Ovary (tissue), 10 donors: ENCODE measurements at places on chromosomes 5 and 9.

- DNase-seq = no peak
These were observed 81.6 kb downstream of the KCNIP1 start for GRCh38 chr5:170585273-170585948.

DNA sequence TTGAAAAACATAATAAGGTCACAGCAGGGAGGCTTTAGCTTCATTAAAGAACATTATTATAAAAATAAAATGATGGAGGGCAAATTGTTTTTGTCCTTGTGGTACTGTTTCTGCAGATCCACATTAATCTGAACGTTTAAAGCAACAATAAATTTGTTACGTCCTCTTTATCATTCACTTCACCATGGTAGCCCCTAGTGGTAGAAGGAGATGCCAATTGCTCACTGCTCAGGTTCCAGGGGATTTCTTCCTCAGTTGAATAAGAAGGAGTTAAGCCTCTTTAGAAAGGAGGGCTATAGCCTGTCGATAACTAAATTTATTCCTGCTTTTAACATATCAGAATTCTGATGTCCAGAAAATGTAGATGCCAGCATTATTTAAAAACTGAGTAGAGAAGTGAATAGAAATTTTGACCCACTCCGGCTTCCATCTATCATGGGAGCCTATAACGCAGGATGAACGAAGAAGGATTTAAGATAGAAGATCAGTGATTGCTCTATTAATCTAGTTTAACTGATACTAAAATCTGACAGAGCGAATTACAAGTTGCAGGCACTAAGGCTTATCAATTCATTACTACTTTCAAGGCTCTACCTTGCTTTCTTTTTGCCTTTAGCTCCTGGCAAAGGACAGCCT lies 692.3 kb downstream of the PTPRD start:
- DNase-seq = no peak

- no peak for DNase-seq
These were observed 3.5 kb downstream of the MSANTD3 start for GRCh38 chr9:100430286-100430940.

- no peak for DNase-seq
These were observed 8.9 kb downstream of the WDR5 start for GRCh38 chr9:134144801-134145200.

DNA sequence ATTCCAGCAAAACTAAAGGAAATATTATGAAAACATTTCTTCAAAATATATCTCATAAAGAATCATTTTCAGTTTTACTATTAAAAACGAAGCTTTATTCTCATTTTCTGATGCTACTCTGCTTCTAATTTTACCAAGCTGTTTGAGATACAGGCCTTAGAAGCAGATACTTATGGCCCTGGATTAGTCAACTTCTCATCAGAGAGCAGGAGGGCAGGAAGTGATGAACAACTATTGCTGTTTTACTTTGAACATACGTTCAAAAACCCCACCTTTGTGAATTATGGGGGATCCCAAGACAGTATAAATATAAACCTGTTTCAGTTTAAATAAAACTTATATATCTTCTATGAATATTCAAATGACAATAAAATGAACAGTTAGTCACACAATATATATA lies 16.0 kb downstream of the MPDZ start:
- no peak for DNase-seq
